ENCODE measurements at places on chromosomes 16 and 17. TPM values are rescaled to one million over a fixed set of nuclear protein-coding genes. Genes with fewer than 3 reads are reported as not detected.

C16orf46 gene
- 0.80 TPM for total RNA-seq

KRTAP9-2 gene
- total RNA-seq: not detected

ZNF205 gene
- total RNA-seq: 5.2 TPM

ZNF385C gene
- not detected for total RNA-seq

POLR3E gene
- total RNA-seq: 23.2 TPM

IRF8 gene
- total RNA-seq: 1.7 TPM

OTOP2 gene
- total RNA-seq: not detected

TAT gene
- not detected for total RNA-seq

GPS1 gene
- total RNA-seq: 108 TPM

CISD3 gene
- 6.7 TPM for total RNA-seq

KCTD19 gene
- not detected for total RNA-seq

OR4D1 gene
- not detected for total RNA-seq

ACSM2A gene
- not detected for total RNA-seq

ITGAD gene
- total RNA-seq: not detected

KCNH6 gene
- total RNA-seq: not detected

LPO gene
- total RNA-seq: not detected

CDC6 gene
- total RNA-seq: 48.0 TPM

SAP30BP gene
- total RNA-seq: 107 TPM

EMP2 gene
- 9.9 TPM for total RNA-seq

TMIGD1 gene
- total RNA-seq: not detected

ZNF423 gene
- 0.97 TPM for total RNA-seq

RNFT1 gene
- 21.5 TPM for total RNA-seq

DPEP2 gene
- total RNA-seq: not detected

SNX20 gene
- total RNA-seq: not detected

TMEM238L gene
- not detected for total RNA-seq

ACTG1 gene
- total RNA-seq: 1,105 TPM

MEIOC gene
- total RNA-seq: 16.4 TPM

TPSD1 gene
- not detected for total RNA-seq

CYLD gene
- total RNA-seq: 20.2 TPM

COQ9 gene
- total RNA-seq: 76.9 TPM

NOL3 gene
- total RNA-seq: 39.4 TPM

ALDH3A2 gene
- total RNA-seq: 158 TPM

OR3A3 gene
- not detected for total RNA-seq

CALB2 gene
- 32.3 TPM for total RNA-seq

SRL gene
- total RNA-seq: not detected

NAGS gene
- 1.0 TPM for total RNA-seq

TMEM220 gene
- not detected for total RNA-seq

B9D1 gene
- total RNA-seq: 46.3 TPM

BRIP1 gene
- 11.3 TPM for total RNA-seq

TBC1D3H gene
- total RNA-seq: not detected

HBM gene
- not detected for total RNA-seq

KCNJ18 gene
- 0.35 TPM for total RNA-seq

MATCAP1 gene
- 4.5 TPM for total RNA-seq

SPATA32 gene
- 0.21 TPM for total RNA-seq

VAMP2 gene
- 0.64 TPM for total RNA-seq

KCTD13 gene
- total RNA-seq: 7.4 TPM

PDIA2 gene
- not detected for total RNA-seq

MYLK3 gene
- 0.14 TPM for total RNA-seq
